ENCODE measurements at places on chromosomes 12 and 14. TPM values are rescaled to one million over a fixed set of nuclear protein-coding genes. Genes with fewer than 3 reads are reported as not detected.

The MCRS1 gene
- total RNA-seq: 71.4 TPM

The CFAP251 gene
- total RNA-seq: 1.1 TPM

The DNAH10 gene
- 0.11 TPM for total RNA-seq

The CLEC2A gene
- not detected for total RNA-seq

The SLCO1A2 gene
- total RNA-seq: not detected

The WNT5B gene
- 1.7 TPM for total RNA-seq

The KERA gene
- total RNA-seq: not detected

The ANKRD13A gene
- total RNA-seq: 16.2 TPM

The RFX4 gene
- not detected for total RNA-seq
